ENCODE measurements at places on chromosomes 6 and 20.
A peak's percentile ranks its signal among the peaks of the same experiment; 100 is the strongest.

DNA sequence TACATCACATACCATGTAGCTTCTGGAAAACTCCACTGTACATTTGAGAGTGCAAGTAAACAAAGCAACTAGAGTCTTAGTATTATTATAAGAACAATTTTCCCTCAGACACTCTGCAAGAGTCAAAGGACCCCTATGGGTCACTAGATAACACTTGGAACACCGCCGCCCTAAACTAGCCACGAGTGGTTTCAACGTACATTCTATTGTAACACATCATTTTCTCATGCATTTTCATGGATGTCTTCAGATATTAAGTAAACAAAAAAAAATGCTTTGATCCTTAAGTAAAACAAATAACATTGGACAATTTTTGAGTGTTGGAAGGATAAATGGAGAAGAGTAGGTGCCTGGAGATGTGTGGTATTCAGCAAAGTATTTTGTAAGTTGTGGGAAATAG, 3.2 kb upstream of the RNF146 start:
- no peak for DNase-seq

GRCh38 chr6:11814106-11814505, 35.5 kb upstream of the ADTRP start:
- no peak for DNase-seq

- DNase-seq, result no peak
These were observed 217.4 kb downstream of the MANEA start for GRCh38 chr6:95794749-95795148.

GRCh38 chr6:133466680-133467079, 225.5 kb downstream of the EYA4 start:
- no peak for DNase-seq

DNA sequence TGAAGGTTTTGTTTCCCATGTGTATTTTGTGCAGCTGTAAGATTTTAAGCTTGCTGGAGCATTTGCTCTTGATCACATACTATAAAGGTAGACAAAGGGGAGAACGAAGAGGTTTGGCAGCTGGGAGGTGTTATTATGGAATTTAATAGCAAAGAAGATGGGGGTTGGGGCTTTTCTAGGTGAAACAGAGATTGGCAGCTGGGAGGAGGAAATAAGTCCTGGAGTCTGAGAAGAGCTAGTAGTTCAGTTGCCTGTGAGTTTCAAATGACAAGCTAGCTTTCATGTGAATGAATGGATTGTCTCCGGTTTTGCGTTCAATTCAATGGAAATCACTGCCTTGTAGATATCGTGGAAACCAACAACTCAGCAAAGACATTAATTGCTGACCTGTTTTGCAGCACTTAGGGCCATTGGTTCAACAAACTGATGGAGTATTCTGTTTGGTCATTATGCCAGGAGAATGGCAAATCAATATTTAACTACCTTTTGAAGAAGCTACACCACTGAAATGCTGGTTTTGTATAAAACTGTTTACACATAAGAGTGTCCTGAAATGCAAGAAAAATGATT, 38.1 kb upstream of the FLRT3 start:
- no peak for DNase-seq

DNA sequence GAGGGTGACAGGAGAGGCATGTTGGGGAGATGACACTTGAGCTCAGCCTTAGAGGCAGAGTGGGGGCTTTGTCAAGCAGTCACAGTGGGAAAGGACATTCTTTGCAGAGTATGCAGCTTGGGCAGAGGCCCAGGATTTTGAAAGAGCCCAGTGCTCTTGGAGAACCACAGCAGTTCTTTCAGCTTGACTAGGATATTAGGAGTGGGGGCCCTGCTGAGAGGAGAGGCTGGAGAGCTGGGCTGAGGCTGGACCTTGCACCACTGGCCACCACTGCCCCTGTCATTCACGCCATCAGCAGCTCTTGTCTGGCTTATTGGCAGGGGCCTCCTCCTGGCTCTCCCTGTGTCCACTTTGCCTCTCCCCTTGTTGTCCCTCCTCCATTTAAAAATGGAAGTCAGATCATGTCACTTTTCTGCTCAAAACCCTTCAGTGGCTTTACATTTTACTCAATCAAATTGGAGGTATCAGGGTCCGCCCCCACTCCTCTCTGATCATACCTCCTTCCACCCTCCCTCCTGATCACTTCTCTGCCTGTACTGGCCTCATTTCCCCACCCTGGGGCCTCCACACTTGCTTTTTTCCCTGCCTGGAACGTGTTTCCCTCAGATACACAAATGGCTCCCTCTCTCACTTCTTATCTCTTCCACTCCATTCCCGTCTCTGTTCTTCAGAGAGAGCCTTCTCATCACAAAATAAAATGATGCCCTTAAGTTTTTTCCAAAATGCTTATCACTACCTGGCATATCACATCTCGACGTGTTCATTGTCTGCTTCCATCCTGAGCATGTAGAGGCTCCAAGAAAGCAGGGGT, 10.5 kb downstream of the MANBAL start:
- no peak for DNase-seq

DNA sequence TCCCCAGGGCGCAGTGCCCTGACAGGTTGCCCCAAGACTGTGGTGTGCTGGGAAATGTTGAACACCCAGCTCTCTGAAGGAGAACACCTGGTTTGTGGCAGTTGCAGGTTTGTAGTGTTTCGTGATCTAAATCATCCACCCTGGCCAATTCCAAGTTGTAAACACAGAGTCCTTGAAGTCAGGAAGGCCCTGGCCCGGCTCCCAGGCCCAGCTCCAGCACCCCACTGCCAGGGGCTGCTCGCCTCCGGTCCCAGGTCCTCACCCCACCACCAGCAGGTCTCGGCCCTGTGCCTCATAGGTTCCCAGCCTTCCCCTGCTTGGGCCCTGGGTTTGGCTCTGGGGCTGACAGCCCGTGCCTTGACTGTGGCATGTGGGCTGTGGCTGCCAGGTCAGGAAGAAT, 121.4 kb upstream of the MLN start:
- DNase-seq, result no peak

GRCh38 chr6:144725736-144726522, 440.8 kb downstream of the UTRN start:
- DNase-seq, result peak; percentile 40

DNA sequence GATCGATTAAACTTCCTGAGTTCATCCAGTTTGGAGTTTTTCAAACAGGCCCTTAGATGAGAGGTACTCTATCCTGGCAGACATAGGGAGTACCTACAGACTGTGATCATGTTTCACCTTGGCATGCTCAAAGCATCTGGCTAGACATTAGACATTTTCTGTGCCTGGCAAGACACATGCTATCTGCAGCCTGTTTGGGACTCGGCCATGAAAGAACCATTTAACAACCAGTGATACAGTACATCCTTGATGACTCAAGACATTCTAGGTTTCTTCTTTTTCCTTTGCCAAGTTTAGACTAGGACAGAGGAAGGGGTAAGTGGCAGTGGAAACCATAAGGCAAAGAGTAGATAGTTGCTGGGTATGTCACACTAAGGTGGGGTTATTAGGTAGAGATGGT, 15.4 kb upstream of the PAQR8 start:
- no peak for DNase-seq

- no peak for DNase-seq
These were observed 199.7 kb downstream of the FOXC1 start for GRCh38 chr6:1809291-1809988.

Data from activated T-cell treated with anti-CD3 and anti-CD28 coated beads, Interleukin-2, amount 50 U/mL, for 24 hours (primary cell).